Dermis blood vessel endothelial cell (primary cell): ENCODE measurements at places on chromosomes 1 and 21. TPM values are rescaled to one million over a fixed set of nuclear protein-coding genes. Genes with fewer than 3 reads are reported as not detected.

Gene TRABD2B
- total RNA-seq: under 0.01 TPM in 1 of 2 replicates, not detected in the other

Gene THEM5
- total RNA-seq: 0.17 TPM in 1 of 2 replicates, not detected in the other

Gene C4BPA
- total RNA-seq: under 0.01 TPM in 1 of 2 replicates, not detected in the other

Gene GLIS1
- not detected in 2 replicates for total RNA-seq

Gene LCE1C
- total RNA-seq: not detected in 2 replicates

Gene SIK1
- 0.84 and 4.6 TPM in 2 replicates for total RNA-seq

Gene PRR9
- not detected in 2 replicates for total RNA-seq

GRCh38 chr1:64865105-64865757 is 101.1 kb downstream of the JAK1 start:
- no peak for DNase-seq

- no peak for DNase-seq
Measured at GRCh38 chr1:92037400-92037799, 7.6 kb downstream of the EPHX4 start.

DNA sequence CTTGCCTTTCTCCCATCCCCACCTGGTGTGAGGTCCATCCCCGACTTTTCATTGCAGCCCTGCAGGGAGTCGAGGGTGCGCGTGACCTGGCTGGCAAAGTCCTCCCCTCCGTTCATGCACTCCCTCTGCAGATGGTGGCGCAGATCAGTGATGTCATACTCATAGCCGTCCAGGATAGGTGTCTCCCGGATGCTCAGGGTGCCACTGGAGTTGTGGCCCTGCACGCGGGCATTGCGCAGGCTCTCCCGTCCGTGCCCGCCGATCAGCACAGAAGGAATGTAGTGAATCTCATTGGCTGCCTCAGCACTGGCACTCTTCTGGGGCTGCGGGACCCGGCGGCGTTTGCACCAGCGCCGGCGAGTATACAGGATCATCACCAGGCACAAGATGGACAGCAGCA is 132.1 kb downstream of the ASTN1 start:
- no peak for DNase-seq

- DNase-seq: no peak
Measured at GRCh38 chr1:202004711-202005110, 5.7 kb upstream of the ELF3 start.

GRCh38 chr1:171787686-171788480 is 6.4 kb downstream of the METTL13 start:
- no peak for DNase-seq

- DNase-seq: peak; percentile 44
Measured at GRCh38 chr1:9689971-9690381, 38.4 kb downstream of the PIK3CD start.

DNA sequence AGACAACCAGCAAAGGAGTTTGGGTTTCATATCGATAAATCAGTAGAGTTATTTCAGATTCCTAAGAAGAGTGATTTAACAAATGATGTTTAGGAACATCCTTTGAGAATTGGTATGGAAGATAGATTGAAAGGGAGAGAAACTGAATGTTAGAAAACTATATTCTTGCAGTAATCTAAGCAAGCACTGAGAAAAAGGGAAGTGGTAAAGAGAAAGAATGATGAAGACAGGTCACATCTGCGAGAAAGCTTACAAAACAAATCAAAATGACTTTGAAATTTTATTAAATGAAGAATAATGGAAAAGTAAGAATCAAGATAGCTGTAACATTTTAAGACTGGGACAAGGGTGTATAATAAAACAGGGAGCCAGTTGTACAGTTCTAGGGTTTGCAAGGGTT is 177.0 kb downstream of the HS2ST1 start:
- no peak for DNase-seq

- no peak for DNase-seq
Measured at GRCh38 chr1:100006688-100007087, 36.9 kb downstream of the SLC35A3 start.

GRCh38 chr1:206923009-206923960 is 1.5 kb upstream of the FCMR start:
- DNase-seq: peak; percentile 31

DNA sequence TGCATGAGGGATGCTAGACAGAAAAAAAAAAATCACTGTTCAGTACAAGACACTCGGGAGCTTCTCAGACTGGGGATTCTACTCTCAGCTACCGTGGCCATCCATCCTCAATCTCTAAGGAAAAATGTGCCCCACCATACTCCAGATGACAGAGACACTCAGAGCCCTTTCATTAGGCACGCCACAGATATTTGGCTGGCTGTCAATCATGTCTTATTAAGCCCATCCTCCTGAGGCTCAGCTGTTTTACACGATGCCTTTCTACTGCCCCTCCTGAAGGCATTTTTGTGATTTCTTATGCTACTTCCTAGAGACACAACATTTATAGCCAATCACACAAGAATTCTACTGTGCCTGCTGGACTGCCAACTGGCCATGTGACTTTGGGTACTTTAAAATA is 92.9 kb downstream of the KIF14 start:
- no peak for DNase-seq

DNA sequence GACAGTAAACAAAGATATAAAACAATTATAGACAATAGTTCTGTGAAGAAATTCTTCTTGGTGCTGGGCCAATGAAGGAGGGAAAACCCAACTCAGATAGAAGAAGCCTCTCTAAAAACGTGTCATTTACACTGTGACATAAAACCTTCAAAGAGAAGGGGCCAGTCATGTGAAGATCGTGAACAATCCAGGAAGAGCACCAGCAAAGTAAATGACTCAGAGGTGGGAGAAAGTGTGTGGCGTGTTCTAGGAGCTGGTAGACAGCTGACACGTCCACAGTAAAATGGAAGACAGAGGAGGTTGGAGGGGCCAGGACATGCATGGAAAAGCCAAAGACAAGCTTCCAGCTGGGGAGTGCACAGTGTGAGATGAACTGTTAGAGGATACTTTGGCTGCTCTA is 143.6 kb downstream of the VAV3 start:
- peak; percentile 27 for DNase-seq

GRCh38 chr21:46393451-46393940 is 65.2 kb upstream of the DIP2A start:
- no peak for DNase-seq

DNA sequence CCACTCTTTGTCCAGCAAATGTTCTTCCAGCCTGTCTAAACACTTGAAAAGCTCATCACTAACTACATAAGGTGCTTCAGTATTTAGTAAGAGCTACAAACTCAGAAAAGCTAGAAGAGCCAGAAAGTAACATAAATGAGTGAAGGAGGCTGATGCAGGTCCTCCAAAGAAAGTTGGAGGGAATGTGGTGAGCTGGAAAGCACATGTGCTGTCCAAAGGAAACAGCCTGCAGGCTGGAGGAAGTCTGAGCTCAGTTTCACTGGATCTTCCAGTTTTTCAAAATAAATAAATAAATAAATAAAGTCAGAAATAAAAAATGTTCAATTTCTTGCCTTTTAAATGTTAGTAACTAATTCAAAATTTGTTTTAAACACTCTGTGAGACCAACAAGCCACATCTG is 25.5 kb downstream of the ZC3H11B start:
- no peak for DNase-seq

- no peak for DNase-seq
Measured at GRCh38 chr1:229843627-229844238, 217.7 kb downstream of the URB2 start.

GRCh38 chr1:82948386-82948785 is 1050.5 kb downstream of the TTLL7 start:
- peak; percentile 8 for DNase-seq

GRCh38 chr1:65148548-65149350 is 746 bp downstream of the AK4 start:
- DNase-seq: peak; percentile 58
